Osteocyte (in vitro differentiated cells): ENCODE measurements at places on chromosomes 4 and X.
A peak's percentile ranks its signal among the peaks of the same experiment; 100 is the strongest.

DNA sequence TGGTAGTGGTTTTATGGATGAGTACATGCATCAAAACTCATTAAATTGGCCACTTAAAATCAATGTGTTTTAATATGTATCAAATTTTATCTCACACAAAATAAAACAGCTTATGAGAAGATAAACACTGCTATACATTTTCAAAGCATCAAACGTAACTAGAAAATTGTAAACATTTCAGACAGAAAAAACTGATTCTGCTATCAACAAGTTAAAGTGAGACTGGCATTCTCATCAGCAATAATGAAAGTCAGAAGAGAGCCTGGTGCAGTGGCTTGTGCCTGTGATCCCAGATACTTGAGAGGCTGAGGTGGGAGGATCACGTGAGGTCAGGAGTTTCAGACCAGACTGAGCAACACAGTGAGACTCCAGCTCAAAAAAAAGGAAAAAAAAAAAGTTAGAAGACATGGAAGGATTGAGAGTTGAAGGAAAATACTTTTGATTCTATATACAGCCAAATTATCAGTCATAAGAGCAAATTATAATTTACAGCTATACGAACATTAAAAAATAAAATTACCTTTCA is 2.9 kb downstream of the TBCK start:
- no peak for DNase-seq

DNA sequence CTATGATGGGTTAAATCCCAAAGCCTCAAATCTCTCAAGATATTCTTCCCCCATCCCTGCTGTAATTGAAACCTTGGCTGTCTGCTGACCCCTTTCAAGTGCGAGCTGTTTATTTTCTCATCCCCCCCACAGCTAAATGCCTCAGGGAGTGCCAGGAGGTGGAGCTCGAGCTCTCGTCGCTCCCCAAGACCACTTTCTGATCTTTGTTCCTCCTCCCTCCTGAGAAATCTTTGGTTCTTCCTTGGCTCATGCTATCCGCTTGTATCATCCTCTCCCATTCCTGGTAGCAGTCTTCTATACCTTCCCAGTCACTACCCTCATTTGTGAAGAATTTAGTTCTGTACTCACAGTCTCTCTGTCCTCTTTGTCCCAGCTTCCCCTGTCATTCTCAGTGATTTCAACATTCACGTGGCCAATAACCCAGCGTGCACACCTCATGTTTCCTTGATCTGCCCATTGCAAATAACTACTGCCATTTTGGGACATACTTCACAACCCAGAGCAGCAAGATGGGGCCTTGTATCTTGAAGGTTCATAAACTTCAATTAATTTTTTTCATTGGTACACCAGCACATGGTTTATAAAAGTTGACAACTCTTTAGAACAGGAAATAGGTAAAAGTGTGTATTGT is 9.2 kb upstream of the SLC25A43 start:
- no peak for DNase-seq

DNA sequence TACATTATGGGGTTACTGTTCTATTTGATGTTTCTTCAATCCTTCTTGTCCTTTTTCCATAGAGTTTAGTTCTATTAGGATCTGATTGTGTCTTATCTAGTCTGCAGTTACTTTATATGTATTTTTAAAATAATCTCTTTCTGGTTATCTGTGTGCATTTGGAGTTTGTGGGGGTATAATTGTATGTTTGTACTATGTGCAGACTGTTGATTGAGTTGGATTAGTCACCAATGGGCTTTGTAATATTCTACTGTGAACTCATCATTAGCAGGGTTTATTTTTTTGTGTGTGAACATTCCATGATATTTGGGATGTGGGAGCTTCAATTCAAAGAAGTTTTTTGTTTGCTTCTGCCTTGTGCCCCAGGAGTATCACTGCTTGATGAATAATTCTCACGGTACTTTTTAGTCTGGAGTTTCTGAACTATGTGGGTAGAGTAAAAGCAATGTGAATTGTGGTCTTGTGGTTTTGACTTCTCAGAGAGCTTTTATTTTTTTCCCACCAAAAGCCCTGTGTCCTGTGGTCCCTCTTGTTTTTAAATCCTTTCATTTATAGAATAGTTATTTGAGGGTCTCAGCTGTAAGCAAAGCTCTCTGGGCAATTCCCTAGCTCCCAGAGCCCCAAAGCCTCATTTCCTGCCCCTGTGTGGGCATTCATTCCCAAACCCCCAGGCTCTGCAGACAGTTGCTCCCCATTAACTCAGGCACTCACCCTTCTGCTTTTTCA is 127.8 kb downstream of the PHKA2 start:
- DNase-seq: no peak

DNA sequence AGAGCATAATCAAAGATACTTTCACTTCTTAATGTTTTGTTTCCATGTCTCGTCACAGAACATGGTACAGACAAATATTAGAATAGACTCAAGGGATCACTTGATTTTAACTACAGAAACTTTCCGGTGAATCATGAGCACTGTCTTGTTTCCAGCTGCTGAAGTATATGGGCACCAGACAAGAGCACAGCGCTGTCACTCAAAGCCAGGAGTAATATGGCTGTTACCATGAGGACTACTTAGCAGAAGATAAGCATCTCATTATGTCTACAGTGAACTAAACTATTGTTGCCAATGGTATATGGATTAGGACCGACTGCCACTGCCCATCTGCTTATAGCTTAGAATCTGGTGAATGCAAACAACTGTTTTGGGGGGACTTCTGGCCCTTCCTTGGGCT is 34.3 kb downstream of the MECP2 start:
- DNase-seq: no peak

DNA sequence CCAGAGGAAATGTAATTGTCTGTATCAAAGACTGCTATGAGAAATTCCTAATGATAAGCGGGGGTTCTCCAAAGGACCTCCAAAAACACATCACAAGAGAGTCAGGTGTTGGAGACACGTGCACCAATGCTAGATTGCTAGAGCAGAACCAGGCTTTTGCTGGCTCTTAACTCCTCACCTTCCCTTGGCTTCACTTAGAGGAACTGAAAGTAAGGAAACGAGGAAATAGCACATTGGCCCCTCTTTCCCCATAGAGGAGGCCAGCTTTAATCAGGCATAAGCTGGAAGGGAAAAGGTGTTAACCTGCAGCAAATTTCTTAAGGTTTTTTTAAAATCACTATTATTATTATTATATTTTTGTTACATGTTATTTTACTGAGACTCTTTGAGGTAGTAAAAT is 13.6 kb downstream of the OTC start:
- no peak for DNase-seq

DNA sequence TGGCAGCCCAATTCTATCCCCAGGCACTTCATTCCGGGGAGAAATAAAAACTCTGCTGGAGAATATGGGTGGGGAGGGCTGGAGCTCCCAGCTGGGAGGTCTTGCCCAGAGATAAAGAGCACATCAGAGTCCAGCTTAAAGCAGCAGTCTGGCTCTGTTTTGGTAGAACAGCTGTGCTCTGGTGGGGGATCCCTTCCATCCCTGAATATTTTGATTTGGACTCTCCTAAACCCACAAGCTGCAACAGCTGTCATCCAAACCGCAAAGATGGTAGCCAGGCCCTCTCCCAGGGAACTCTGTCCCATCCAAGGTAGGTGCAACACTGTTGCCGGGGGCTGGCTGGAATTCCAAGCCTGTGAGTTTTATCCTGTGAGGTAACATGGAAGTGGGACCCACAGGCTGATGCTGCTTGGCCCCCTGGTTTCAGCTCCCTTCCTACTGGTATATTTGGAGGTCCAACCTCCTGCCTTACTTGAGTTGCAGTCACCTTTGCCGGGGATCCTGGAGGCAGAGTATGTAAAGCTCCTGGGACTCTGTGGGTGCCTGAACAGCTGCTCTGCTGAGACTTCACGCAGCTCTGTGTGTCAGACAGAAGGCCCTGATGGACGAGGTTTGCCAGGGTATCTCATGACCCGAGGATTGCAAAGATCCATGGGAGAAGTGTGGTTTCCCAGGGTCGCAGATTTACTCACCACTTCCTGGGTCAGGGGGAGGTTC is 203.5 kb upstream of the ITM2A start:
- no peak for DNase-seq

GRCh38 chr4:53489279-53489889 is 101.9 kb downstream of the LNX1 start:
- no peak for DNase-seq

- no peak for DNase-seq
Observed at GRCh38 chrX:42119076-42119475, 195.7 kb upstream of the CASK start.

- no peak for DNase-seq
Observed at GRCh38 chr4:31482691-31483090, 762.5 kb downstream of the PCDH7 start.

GRCh38 chr4:101710806-101711205 is 79.7 kb upstream of the BANK1 start:
- DNase-seq: no peak

DNA sequence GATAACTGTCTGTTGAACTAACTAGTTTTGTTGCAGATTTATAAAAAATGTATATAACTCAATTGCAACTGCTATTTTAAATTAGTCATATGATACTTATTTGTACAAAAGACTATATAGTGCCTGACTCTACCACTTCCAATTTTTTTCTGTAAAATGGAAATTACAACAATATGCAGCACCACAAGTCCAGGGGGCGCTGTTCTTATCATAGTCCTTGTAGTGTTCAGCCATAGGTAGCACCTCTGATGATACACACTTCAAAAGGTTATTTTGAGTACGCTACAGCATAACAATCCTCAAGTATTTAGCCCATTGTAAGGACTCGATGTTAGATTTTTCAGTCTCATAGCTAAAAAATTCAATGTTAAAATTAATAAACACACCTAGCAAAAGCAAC is 174.9 kb downstream of the CORIN start:
- DNase-seq: no peak

DNA sequence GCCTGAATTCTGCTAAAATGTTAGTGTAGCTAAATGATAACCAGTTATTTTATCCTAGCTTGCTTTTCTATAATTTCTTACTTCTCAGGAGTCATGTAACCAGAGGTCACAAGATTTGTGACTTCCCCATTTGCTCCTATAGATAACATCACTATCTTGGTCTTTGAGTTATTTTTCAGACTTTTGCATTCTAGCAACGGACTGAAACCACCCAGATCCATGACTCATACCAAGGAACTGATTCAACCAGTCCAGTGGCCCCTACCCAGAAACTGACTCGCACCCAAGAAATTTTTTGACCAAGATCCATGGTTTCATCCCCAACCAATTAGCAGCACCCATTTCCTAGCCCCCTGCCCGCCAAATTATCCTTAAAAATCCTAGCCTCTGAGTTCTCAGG is 50.0 kb downstream of the IQCM start:
- no peak for DNase-seq

DNA sequence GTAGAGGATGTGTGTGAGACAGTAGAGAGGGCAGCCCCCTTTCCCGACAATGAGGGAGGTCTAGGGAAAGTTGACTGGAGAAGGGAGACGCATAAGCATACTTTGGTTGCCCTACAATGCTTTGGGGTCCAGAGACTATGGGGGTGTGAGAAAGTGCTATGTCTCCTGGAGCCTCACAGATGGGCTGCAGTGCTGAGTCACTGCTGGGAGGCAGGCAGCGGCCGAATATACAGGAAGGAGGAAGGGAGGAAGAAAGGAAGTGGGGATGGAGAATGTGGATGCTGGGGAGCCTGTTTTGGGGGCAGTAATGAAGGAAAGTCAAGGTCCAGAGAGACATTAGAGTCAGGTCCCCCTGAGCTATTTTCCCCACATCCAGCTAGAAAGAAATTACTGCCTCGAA is 12.7 kb downstream of the DRP2 start:
- DNase-seq: no peak

DNA sequence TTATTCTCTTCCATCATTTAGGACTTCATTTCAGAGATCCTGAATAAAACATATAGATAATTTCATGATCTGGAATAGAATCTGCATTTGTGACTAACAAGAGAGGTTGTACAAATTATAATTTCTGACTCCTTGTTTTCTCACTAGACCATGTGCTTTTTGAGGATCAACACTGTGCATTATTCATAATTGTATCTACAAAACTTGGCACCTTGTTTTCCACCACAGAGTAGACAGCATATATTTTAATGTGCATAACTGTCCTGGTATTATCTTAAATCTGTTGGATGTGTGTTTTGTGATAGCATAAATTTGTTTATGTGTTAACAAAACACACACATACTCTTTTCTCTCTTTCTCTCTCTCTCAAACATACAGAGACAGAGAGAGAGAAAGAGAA is 514.9 kb upstream of the GALNT7 start:
- DNase-seq: no peak

- no peak for DNase-seq
Observed at GRCh38 chrX:38606821-38607220, 45.5 kb downstream of the TSPAN7 start.

- DNase-seq: peak; percentile 83
Observed at GRCh38 chrX:1593286-1594271, 2.2 kb downstream of the AKAP17A start.

DNA sequence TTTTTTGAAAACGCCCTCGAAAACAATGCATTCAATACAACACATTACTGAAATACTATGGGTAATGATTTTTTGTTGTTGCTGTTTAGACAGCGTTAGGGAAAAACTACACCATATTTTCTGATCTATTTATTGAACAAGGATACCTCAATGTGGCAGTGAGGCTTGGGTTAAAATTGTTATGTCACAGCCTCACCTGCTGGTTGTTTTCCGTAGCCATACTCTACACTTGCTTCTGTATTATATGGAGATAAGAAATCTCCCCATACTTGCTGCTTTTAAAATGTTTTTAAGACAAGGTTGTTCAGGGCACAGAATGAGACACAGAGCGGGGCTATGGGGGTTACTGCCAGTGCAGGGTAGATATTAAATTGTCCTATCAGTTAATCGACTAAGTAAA is 221.6 kb upstream of the FTHL17 start:
- no peak for DNase-seq

GRCh38 chr4:15488136-15488535 is 18.5 kb downstream of the CC2D2A start:
- no peak for DNase-seq

GRCh38 chr4:19187096-19187495 is 1064.6 kb upstream of the SLIT2 start:
- no peak for DNase-seq

DNA sequence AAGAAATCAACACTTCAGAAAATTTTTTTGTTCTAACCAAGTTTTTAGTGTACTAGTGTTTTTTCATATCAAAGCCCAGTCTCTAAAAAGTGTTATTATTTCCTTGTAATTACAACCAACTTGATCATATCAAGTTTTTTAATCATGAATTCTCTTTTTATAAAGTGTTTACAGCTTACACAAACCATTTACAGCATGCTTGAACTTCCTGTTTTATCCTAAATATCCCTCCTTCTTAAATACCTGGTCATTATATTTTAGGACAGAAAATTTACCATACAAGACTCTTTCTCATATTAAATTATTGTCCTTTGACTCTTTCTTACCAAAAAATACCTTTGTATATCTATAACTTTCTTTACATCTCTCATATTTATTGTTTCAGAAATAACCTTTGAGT is 89.4 kb upstream of the NPY2R start:
- no peak for DNase-seq

DNA sequence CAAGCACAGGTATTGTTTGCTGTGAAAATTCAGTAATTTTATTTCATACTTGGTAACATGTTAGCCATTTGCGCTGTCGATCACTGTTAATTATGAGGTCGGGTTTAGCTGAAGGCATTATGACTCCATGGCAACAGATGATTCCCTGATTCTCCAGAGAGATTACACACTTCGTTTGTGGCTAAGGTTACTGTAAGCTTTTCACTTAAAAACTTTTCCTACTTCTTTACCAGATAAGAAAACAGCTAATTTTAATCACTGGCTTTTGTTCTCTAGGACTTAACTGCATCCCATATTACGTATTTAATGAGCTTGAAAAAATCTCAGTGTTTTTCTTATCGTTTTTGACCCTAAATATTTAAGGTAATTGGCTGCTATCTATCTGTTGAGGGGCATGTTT is 2.1 kb downstream of the GSTCD start:
- DNase-seq: no peak

- DNase-seq: no peak
Observed at GRCh38 chrX:71365356-71365874, 742 bp upstream of the TAF1 start.
